ENCODE measurements at places on chromosomes 2 and 18.

- DNase-seq, result no peak
Observed at GRCh38 chr2:24434541-24434940, 56.5 kb upstream of the NCOA1 start.

GRCh38 chr2:48228345-48228684 is 301.6 kb upstream of the STON1 start:
- DNase-seq, result no peak

DNA sequence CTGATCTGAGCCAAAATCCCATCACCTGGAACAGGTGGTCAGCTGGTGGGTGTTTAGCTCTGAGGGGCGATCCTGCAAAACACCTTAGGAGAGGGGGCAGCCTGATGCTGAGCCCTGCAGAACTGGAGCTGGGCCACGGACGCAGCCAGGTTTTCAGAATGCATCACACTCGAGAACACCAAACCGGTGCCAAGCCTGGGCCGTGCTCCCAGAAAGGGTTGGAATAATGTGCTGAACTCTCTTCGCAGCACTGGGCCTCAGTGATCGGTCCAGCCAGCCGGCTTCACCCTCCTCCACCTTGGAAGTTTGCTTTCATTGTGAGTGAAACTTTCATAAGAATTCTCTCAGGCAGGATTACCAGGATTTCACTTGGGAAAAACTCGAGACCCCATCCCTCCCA is 56.5 kb upstream of the TTC39C start:
- no peak for DNase-seq

- no peak for DNase-seq
Observed at GRCh38 chr2:122249673-122250072, 494.2 kb downstream of the TSN start.

GRCh38 chr2:71876542-71877451 is 270.9 kb downstream of the CYP26B1 start:
- DNase-seq, result no peak

GRCh38 chr2:111054791-111055691 is 65.7 kb upstream of the BCL2L11 start:
- no peak for DNase-seq

DNA sequence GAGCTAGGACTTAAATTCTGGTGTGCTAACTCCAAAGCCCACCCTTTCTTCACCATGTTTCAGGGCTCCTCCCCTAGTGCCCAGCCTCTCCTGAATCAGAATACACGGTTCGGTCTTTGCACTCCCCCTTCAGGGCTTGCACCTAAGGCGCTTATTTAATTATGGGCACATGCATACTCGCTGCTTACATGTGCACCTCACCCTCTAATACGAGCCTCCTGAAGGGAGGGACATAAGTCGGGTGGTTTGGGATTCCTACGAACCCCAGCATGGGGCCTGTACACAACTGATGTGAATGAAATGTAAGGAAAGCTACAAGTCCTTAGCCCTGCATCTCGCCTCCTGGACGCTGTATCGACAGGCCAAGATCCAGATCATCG is 435 bp downstream of the IFT172 start:
- no peak for DNase-seq

DNA sequence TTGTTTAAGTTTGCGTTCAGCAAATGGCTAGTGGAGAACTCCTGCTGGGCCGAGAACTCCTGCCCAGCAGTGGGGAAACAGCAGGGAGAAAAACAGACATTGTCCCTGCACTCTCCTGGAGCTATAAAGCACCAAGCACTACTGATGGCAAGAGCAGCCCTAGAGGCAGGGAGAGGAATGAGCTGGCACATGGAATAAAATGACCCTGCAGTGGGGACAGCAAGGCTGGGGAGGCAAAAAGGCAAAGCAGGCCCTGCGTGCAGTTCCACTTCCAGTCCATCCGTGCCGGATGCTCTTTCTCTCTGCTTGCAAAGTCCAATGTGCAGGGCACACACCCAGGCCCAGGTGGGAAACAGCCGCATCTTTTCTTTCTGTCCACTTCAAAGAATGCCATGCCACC is 415.5 kb downstream of the LRATD1 start:
- DNase-seq, result no peak

Measured in brain microvascular endothelial cell (primary cell).